ENCODE measurements at places on chromosomes 2 and 18.

GRCh38 chr18:32919799-32920198 lies 147.0 kb upstream of the KLHL14 start:
- no peak for DNase-seq

DNA sequence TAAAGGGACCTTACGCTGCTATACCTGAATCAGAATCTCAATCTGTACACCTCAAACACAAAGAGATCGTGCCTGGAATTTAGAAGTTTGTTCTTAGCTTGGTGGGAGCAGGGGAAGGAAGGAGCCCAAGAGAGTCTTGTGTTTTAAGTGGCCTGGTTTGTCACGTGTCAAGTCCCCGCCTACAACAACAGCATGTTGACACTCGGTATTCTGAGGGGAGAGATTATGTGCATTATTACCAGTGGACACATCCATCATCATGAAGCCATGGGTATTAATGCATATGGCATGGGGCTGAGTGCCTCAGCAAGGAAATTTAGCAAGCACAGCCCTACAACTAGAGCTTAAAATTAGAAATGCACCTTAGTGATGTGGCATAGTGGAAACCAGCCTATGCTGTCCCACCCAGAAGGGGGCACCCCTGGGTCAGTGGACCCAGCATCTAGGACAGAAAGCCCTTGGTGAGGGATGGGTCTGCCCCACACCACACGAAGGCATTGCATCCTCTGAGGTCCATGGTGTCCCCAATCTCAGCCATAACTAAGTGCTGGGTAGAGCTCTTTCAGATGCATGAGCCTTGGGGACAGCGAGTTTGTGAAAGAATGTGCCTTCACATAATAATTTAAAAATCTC lies 138.7 kb downstream of the MGAT5 start:
- no peak for DNase-seq

GRCh38 chr2:45938649-45939511 lies 287.4 kb downstream of the PRKCE start:
- DNase-seq, result peak; percentile 46

GRCh38 chr2:47528874-47529273 lies 125.9 kb downstream of the MSH2 start:
- DNase-seq, result no peak

GRCh38 chr2:59182249-59182648 lies 941.1 kb upstream of the FANCL start:
- DNase-seq, result no peak

DNA sequence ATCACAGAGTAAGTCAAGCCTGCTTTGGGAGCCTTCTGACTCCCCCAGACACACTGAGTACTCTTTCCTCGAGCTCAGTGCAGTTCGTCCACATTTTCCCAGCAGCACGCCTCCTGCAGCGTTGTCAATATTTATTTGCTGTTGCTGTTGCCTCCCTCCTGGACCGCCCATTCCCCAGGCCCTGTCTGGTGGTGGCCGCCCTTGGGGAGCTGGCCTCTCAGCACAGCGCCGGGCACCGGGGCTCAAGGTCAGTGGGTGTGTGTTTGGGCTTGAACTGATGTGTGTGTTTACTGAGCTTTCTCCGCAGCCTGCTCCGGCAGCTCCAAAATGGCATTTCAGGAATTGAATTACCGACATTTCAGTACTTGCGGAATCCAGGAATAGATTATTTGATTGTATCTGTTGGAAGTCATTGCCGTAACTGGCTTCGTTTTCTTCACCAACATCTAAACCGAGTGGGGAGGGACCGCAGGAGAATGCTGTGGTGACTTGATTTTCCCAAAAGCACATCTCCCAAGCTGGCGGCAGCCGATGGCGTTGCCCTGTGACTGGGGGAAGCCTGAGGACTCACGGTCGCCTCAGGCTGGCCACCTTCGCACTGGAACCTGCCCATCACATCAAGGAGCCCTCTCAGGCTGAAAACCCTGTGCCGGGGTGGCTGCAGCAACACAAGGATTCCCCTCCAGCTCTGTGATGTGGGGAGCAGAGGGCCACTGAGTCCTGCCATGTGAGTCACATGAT lies 66.0 kb downstream of the HPCAL1 start:
- DNase-seq, result no peak

DNA sequence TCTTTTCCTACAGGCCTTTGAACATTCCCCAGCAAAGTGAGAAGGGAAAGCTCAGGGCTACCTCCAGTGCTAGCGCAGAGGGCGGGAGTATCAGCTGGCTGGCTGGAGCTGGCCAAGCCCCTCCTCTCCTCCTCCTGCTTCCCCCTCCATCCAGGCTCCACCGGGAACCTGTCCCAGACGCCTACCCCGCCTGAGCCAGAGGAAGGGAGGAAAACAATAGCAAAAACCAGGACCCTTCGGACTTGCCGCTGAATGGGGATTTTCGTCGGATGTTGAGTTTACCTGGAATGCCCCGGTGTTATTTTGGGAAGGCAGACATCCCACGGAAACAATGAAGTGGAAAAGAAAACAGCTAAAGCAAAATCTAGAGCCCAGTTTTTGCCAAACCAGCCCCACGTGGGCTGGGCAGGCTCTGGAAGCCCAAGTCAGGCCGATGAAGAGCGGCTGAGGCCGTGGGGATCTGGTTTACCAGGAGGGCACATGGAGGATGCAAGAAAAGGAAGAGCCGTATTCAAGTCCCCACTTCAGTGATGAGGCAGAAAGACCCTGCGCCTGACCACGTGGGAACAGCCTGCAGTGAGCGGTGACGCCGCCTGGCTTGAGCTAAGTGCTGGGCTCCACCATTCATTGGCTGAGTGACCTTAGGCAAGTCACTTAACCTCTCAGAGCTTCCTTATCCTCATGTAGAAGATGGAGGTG lies 100.4 kb upstream of the LCLAT1 start:
- DNase-seq, result no peak

- no peak for DNase-seq
Measured at GRCh38 chr18:79933765-79934164, 17.7 kb downstream of the SLC66A2 start.

DNA sequence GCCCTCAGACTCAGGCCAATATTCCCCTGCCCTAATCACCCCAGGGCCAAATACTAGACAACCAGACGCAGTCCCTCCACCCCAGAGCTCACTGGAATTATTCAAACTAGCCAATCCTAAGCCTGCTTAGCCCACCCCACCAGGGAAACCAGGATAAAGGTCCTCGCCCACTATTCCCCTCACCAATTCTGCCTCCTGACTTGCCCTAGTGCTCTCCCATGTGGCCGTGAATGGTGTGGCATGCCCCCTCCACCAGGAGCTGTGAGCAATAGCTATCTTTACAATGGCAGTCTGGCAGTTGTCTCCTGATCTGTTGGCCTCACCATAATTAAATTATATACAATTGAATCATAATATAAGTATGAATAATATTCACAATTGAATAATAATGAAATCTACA lies 42.3 kb downstream of the FAM124B start:
- no peak for DNase-seq

DNA sequence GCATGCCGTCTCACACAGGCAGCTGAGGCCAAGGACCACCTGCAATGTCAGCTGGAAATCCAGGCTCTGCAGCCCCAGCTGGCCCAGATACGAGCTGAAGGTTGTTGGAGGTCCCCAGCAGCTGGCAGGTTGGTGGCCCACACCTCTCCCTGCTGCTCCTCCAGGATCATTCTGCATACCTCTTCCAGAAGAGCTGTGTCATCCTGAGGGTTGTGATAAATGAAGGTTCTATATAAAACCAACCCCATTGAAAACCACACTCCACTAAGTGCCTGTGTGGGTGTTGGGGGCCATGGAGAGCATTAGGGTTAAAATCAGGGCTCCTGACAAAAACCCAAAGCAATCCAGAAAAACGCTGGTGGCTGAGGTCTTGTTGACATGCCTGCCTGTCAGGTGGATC lies 50.4 kb downstream of the C1QL2 start:
- DNase-seq, result no peak

DNA sequence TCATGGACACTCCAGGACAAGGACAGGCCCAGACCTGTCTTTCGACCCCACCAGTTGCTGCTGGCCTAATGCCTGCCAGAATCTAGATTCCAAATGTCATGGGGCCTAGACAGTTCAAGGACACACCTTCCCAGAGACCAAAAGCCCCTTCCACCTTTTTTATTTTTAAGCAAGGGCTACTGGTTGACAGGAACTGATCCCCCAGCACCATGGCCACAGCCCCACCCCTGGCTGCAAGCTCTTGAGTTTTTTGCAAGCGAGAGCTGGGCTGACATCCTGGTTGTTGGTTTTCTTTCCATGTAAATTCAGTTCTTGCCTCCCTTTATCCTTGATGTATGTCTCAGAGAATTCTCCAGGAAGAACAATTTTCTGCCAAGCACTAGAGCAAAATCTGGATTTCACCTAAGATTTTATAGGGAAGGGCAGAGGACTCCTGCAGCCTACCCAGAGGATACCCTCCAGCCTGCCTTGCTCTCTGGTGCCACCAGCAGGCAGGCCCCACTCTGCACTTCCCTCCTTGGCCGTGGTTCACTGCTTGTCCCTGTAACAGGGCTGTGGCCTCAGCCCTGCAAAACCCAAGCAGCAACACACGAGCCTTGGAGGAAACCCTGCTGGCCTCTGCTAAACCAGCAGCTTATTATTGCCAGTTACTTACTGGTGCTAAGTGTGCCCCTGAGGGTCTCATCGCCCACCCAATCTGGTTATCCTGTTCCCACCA lies 97.7 kb downstream of the TWIST2 start:
- DNase-seq, result no peak

DNA sequence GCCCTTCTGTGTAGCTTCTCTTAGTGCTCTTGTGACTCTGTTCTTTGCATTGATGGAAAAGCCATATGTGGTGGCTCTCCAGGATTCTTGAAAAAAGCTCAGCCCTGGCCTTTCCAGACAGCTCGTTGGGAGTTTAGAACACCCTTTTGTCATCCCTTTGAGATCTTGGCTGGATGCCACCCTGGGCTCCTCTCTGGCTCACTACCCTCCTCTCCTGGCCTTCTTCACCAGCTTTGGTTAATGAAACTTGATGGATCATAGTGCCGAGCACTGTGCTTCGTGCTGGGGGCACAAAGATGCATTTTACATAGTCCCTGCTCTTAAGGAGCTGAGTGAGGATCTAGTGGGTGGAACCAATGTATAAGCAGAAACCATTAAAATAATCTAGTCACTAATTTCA lies 15.6 kb upstream of the FHOD3 start:
- DNase-seq, result no peak

GRCh38 chr2:61471905-61472805 lies 1.3 kb upstream of the USP34 start:
- DNase-seq, result no peak

- peak; percentile 53 for DNase-seq
Measured at GRCh38 chr18:57784034-57784800, 18.9 kb downstream of the ATP8B1 start.

DNA sequence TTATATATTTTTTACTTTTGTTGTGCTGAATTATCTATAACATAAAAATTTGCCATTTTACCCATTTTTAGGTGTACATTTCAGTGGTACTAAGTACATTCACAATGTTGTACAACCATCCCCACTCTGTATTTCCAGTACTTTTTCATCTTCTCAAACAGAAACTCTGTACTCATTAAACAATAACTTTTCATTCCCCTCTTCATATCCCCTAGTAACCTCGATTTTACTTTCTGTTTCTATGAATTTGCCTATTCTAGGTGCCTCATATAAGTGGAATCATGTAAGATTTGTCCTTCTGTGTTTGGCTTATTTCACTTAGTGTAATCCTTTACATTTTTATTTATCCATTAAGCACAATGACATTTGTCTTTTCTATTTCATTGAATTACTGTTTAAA lies 51.3 kb downstream of the GTF2A1L start:
- DNase-seq, result no peak

DNA sequence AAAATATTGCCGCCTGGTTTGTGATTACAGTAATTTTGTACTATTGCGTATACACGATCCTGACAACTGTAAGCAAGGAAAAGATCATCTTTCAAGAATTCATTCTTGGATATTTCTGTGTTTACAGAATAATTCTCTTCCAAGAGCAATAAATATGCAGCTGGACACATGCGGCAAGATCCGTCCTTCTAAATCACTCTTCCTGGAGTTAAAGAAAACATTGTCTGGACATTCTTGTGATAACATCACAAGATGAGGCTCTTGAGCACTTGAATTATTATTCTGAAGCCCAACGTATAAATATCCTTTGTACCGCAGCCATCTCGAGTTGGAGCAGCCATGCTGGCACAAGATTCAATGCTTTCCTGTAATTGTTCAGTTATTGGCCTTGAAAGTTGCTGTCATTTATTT lies 9.9 kb downstream of the FHL2 start:
- DNase-seq, result no peak

GRCh38 chr2:15271276-15271675 lies 289.9 kb downstream of the NBAS start:
- no peak for DNase-seq

GRCh38 chr2:240988146-240988545 lies 10.3 kb upstream of the SNED1 start:
- DNase-seq, result no peak

GRCh38 chr2:54704238-54704637 lies 19.2 kb upstream of the EML6 start:
- DNase-seq, result no peak

DNA sequence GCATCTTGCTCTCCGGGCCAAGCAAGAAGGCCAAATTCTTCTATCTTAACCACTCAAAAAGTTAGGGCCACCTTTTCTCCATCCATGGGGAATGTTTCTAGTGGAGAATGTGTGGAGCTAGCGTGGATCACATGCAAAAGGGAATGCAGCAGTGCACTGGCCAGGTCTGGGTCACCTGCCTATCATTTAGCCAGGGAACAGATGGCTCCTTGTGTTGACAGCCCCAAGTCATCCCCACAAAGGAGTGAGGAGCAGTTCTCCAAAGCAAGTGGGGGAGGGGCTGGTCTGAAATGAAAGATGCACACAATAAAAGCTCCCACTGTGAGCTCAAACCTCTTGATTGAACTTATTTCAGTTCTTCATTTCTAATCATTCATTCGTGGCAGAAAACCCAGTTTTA lies 19.1 kb downstream of the EPB41L3 start:
- no peak for DNase-seq

GRCh38 chr2:135050684-135051083 lies 1.4 kb upstream of the RAB3GAP1 start:
- DNase-seq, result no peak

DNA sequence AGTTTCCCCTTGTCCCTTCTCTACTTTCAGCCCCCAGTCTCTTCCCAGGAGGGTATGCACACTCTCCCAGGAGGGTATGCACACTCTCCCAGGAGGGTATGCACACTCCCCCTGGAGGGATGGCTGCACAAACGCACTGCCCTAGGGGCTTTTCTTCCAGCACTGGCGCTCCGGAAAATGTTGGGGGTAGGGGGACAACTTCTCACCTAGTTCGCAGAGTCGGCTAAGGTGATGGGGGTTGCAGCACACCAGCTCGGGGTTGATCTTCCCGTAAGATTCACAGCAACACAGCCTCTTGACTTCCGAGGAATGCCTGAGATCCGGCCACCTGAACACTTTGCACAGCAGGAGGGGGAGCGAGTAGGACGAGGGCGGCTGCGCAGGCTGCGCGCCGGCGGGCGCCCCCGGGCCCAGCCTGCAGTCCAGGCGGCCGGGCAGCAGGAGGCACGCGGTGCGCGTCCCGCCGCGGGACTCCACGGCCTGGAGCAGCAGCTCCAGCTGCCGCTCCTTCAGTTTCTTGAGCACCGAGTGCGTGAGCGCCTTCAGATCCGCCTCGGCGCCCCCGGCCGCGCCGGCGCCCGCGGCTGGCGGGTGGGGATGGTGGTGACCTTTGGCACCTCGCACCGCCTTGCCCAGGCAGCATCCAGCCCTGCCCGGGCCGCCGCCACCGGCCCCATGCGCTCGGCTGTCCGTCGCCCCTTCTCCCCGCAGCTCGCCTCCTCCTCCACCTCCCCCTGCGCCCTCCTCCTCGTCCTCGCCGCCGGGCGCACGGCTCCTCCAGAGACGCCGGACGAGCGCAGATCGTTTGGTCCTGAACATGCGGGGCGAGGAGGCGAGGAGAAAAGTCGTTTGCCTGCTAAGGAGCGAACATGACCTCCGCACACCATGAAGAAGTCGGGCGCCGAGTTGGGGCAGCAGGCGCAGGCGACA lies 894 bp downstream of the SMAD7 start:
- DNase-seq, result peak; percentile 81
